ENCODE measurements at places on chromosomes 1 and 21.

- no peak for DNase-seq
- H3K27ac ChIP-seq = no peak overlapping the region
- H3K27me3 ChIP-seq = peaks cover 46% of the 10 kb centered on the region
- H3K36me3 ChIP-seq = no peaks in the 10 kb centered on the region
- no peak overlapping the region for H3K4me3 ChIP-seq
These were observed 70.4 kb upstream of the BACH1 start for GRCh38 chr21:29228306-29228705.

GRCh38 chr21:32424674-32425073 lies 12.2 kb downstream of the EVA1C start:
- no peak for DNase-seq
- H3K27me3 ChIP-seq = no peaks in the 10 kb centered on the region
- H3K27ac ChIP-seq = no peak overlapping the region
- H3K4me3 ChIP-seq = no peak overlapping the region

GRCh38 chr1:20405893-20406604 lies 80.0 kb downstream of the CAMK2N1 start:
- H3K27me3 ChIP-seq = peaks cover 60% of the 10 kb centered on the region
- no peak for DNase-seq
- no peaks in the 10 kb centered on the region for H3K4me1 ChIP-seq
- no peaks in the 10 kb centered on the region for H3K36me3 ChIP-seq
- no peak overlapping the region for H3K4me3 ChIP-seq

DNA sequence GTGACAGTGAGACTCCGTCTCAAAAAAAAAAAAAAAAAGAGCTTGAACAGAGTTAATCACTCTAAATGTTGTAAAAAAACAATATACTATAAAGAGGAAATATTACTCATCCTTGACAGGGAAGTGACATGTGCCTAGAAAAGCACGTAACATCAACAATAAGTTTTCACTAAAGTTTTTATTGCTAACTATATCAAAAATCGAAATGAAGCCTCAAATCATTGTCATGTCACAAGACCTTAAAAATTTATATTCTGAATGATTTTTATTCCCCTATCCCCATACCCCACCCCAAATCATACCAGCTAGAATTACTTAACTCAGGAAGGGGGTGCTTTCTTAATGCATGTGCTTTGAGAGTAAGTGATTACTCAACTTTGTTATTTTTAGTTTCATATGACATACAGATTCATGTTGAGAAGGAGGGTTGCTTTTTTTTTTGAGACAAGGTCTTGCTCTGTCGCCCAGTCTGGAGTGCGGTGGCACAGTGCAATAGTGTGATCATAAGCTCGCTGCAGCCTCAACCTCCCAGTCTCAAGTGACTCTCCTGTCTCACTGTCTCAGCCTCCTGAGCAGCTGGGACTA lies 53.6 kb upstream of the MUTYH start:
- no peaks in the 10 kb centered on the region for H3K36me3 ChIP-seq
- H3K4me1 ChIP-seq = peaks cover 10% of the 10 kb centered on the region
- no peaks in the 10 kb centered on the region for H3K27me3 ChIP-seq
- no peak for DNase-seq

DNA sequence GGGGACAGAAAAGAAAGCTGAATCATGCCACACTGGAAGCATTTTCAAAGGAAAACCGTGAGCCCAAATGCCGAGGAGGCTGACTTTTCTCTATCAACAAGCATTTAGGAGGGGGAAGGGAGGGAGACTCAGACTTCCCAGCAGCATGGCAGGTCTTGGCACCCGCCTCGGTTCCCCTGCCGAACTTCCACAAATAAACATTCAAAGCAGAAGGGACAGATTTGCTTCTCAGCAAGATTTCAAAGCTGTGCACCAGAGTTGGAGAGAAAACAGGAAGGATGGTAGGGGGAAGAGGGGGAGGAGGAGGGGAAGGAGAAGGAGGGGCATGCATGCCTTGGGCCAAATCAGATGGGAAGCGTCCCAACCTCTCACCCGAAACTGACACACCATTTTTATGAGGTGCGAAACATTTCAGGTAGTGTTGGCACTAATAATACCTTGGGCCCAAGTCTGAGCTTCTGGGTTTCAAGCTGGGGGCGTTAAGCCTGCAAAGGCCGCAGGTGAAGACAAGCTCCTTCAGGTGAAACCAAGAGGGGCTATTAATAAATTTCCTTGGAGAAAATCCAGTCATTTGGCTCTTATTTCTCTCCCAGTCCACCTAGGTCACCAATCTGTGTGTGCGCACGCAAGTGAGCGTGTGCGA lies 26.4 kb downstream of the ABCA4 start:
- H3K27me3 ChIP-seq = peaks cover 25% of the 10 kb centered on the region
- no peak for DNase-seq
- H3K27ac ChIP-seq = no peak overlapping the region
- no peaks in the 10 kb centered on the region for H3K36me3 ChIP-seq
- peaks cover 5% of the 10 kb centered on the region for H3K4me1 ChIP-seq
- no peak overlapping the region for H3K4me3 ChIP-seq

GRCh38 chr1:42420911-42421585 lies 34.8 kb downstream of the ZMYND12 start:
- no peak overlapping the region for H3K4me3 ChIP-seq
- no peak overlapping the region for H3K27ac ChIP-seq
- H3K27me3 ChIP-seq = peaks cover 49% of the 10 kb centered on the region
- no peaks in the 10 kb centered on the region for H3K4me1 ChIP-seq
- no peak for DNase-seq
- H3K36me3 ChIP-seq = no peaks in the 10 kb centered on the region

GRCh38 chr1:235566084-235566483 lies 61.8 kb upstream of the B3GALNT2 start:
- peaks cover 6% of the 10 kb centered on the region for H3K4me1 ChIP-seq
- H3K27ac ChIP-seq = no peak overlapping the region
- no peaks in the 10 kb centered on the region for H3K27me3 ChIP-seq
- H3K36me3 ChIP-seq = no peaks in the 10 kb centered on the region

DNA sequence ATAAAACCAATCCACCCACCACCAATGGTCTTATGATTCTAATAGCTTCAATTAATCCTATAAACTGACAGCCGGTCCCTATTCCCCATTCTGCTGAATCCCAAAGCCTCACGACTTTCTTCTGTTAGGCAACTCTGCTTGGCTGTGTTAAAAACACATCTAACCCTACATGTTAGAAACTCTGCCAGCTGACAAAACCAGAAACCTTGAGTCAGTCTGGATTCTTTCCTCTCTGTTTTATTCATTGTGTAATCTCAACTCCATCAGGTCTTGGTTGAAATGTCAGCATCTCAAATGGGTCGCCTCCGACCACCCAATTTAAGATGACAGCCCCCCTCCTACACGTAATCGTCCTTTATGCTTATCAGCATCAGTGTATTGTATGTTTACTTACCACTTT lies 312.1 kb downstream of the DISC1 start:
- no peaks in the 10 kb centered on the region for H3K36me3 ChIP-seq
- H3K27me3 ChIP-seq = peaks cover 24% of the 10 kb centered on the region
- H3K4me1 ChIP-seq = no peaks in the 10 kb centered on the region

- peaks cover 56% of the 10 kb centered on the region for H3K27me3 ChIP-seq
- no peak overlapping the region for H3K4me3 ChIP-seq
- no peak for DNase-seq
These were observed 14.9 kb downstream of the ABCA4 start for GRCh38 chr1:94105957-94106529.

DNA sequence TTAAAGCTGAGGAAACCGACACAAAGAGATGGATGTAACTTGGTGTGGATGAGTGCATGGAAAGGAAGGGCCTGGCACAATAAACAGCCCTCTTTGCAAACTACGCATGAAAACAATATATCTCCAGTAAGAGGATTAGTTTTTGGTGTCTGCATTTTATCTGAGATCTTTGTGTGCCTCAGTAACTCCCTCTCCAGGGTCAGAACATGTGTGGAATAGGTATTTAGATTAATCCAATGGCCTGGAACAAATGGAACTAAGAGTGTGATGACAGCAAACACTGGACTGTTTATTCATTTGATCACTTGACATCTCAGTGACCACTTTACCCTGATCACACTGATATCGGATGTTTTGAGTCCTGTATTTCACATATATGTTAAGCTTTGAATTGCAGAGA lies 45.3 kb downstream of the AKNAD1 start:
- no peaks in the 10 kb centered on the region for H3K4me1 ChIP-seq
- H3K27ac ChIP-seq = no peak overlapping the region
- H3K36me3 ChIP-seq = peaks cover 19% of the 10 kb centered on the region
- H3K4me3 ChIP-seq = no peak overlapping the region
- H3K27me3 ChIP-seq = no peaks in the 10 kb centered on the region

GRCh38 chr21:29521872-29522271 lies 223.2 kb downstream of the BACH1 start:
- H3K4me3 ChIP-seq = no peak overlapping the region
- no peaks in the 10 kb centered on the region for H3K4me1 ChIP-seq
- H3K27ac ChIP-seq = no peak overlapping the region
- no peaks in the 10 kb centered on the region for H3K36me3 ChIP-seq
- no peaks in the 10 kb centered on the region for H3K27me3 ChIP-seq
- DNase-seq = no peak

DNA sequence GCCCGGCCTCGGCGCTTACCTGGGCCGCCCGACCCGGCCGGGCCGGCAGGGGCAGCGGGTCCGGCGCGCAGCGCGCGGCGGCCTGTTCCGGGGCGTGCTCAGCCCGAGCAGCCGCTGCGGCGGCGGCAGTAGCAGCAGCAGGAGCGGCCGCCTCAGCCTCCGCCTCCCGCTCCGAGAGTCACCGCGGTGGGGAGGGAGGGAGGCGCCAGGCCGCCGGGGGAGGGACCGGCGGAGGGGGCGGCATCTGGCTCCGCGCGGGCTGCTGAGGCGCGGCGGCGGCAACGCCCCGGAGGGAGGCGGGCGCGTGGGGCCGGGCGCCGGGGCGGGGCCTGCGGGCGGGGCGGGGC lies at the start of gene CTNNBIP1:
Gene CTNNBIP1 (minus strand): TSS at position 194 of the 347 bp plus-strand sequence. CDS start 38,205 bp downstream, outside the sequence.
- peaks cover 9% of the 10 kb centered on the region for H3K36me3 ChIP-seq
- peak within 1 kb of the TSS; percentile 92 for H3K27ac ChIP-seq
- H3K4me1 ChIP-seq = peaks cover 54% of the 10 kb centered on the region
- DNase-seq = no peak

- peaks cover 2% of the 10 kb centered on the region for H3K36me3 ChIP-seq
- no peaks in the 10 kb centered on the region for H3K27me3 ChIP-seq
- H3K4me1 ChIP-seq = peaks cover 65% of the 10 kb centered on the region
- no peak overlapping the region for H3K4me3 ChIP-seq
- DNase-seq = no peak
These were observed 52.2 kb downstream of the SSBP3 start for GRCh38 chr1:54353959-54354358.

GRCh38 chr1:46244656-46245371 lies 2.7 kb upstream of the RAD54L start:
- H3K4me3 ChIP-seq = no peak overlapping the region
- H3K4me1 ChIP-seq = peaks cover 21% of the 10 kb centered on the region
- no peaks in the 10 kb centered on the region for H3K27me3 ChIP-seq

DNA sequence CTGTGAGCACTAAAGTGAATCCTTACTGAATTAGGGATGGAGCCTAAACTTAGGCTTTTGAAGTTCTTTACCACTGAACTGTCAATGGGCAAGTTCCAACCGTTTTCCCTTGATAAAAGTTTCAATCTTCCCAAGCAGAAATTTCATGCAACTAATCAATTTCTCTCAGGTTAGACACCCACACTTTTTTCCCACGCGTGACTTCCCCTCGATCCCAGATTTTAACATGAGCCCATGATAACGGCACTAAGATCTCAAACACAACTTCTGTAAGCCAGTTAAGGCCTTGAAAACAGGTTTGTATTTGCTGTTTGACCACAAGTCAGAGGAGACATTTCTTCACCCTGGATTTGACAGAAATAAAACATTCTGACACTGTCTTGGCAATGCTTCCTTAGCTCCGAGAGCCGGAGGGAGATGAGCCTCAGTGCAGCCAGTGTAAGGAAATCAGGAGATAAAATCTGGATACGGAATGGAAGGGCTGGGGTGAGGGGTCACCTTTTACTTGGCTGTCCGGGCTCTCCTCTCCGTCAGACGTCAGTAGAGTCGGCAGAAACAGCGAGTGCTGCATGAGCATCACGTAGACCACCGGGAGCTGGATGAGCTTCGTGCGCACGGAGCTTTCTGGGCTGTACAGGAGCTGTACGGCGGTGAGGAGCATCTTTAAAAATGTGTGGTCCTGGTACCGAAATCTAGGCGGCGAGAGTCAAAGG lies 39.7 kb downstream of the MRAP start:
- no peaks in the 10 kb centered on the region for H3K4me1 ChIP-seq
- no peak for DNase-seq
- no peak overlapping the region for H3K27ac ChIP-seq
- no peaks in the 10 kb centered on the region for H3K27me3 ChIP-seq
- H3K4me3 ChIP-seq = no peak overlapping the region

DNA sequence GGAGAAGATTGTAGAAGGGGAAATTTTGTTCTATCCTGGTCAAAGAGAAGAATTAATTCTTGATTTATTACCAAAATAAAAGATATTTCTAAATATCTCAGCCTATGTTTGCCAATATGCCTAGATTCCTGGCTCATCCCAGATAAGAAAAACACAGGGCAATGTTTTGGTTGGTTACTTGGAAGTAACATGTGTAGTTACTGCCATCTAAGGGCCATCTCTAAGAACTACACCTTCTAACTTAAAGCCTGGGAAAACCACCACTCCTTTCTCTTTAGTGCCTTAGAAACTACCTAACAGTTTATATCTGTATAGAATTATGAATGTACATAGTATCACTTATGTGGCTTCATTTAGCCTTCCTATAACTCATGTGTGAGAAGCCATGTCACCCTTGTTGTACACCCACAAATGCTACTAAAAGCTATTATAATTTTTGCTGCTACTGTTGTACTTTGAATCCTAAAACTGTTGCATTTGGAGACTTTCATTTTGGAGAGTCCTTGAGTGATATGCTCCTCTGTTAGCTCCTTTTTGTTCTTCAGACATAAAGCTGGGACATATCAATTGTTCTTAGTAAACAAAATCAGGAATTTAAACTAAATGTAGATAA lies 4.5 kb downstream of the AIM2 start:
- H3K27ac ChIP-seq = peak overlapping the region; percentile 74
- no peaks in the 10 kb centered on the region for H3K27me3 ChIP-seq
- H3K36me3 ChIP-seq = peaks cover 10% of the 10 kb centered on the region
- no peak overlapping the region for H3K4me3 ChIP-seq

- H3K4me3 ChIP-seq = peak overlapping the region; percentile 38
- no peak for DNase-seq
- H3K4me1 ChIP-seq = peaks cover 56% of the 10 kb centered on the region
- H3K27ac ChIP-seq = peak overlapping the region; percentile 92
These were observed 10.6 kb downstream of the GFI1 start for GRCh38 chr1:92476071-92476631.

DNA sequence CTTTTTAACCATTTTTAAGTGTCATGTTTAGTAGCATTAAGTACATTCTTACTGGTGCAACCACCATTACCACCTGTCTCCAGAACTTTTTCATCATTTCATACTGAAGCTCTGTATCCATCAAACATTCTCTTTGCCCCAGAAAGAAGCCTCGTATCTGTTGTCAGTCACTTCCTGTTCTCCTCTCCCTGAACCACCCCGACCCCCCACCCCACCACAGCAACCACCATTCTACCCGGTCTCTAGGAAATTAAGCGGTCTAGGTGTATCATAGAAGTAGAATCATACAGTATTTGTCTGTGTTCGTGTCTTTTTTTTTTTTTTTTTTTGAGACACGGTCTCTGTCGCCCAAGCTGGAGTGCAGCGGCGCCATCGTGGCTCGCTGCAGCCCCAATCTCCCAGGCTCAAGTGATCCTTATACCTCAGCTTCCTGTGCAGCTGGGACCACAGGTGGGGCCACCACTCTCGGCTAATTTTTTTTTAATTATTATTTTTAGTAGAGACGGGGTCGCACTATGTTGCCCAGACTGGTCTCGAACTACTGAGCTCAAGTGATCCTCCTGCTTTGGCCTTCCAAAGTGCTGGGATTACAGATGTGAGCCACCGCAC lies 23.7 kb upstream of the EPHA8 start:
- H3K36me3 ChIP-seq = peaks cover 3% of the 10 kb centered on the region
- H3K27ac ChIP-seq = no peak overlapping the region
- H3K27me3 ChIP-seq = no peaks in the 10 kb centered on the region

All from central memory CD8-positive, alpha-beta T cell (primary cell).